ENCODE measurements at places on chromosomes 4 and X.
A peak's percentile ranks its signal among the peaks of the same experiment; 100 is the strongest.

DNA sequence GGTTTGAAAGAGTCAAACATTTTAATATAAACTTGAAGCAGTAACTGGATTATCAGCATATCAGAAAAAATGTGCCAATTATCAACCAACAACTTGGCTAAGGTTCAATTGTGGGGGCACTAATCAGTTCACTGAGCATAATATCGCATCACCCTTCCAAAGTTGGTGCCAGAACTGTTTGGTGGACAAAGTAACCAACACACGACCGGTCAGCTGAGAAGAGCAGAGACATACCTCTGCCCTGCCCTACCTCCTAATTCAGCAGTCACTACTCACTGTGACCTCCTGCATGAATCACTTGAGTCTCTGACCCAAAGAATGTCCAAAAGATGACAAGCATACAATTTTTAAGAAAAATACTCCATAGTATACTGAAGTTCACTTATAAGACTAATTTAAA is 53.2 kb downstream of the TSPAN5 start:
- no peak for DNase-seq

DNA sequence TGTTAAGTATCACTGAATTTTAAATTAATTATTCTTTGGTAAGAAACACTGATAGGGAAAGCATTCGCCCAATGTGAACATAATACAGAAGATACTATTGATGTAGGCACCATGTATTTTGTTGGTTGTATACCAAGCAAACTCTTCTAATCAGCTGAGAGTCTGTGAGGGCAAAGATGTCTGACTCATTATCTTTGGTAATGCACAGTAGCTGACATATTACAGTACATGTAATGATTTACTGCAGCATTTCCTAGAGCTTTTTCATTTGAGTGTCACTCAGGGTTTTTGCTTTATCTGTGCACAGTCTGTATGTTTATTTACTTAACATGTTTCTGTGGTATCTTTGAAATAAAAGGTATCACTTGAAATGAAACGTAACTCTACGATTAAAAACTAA is 49.2 kb downstream of the CENPVL3 start:
- DNase-seq = no peak

DNA sequence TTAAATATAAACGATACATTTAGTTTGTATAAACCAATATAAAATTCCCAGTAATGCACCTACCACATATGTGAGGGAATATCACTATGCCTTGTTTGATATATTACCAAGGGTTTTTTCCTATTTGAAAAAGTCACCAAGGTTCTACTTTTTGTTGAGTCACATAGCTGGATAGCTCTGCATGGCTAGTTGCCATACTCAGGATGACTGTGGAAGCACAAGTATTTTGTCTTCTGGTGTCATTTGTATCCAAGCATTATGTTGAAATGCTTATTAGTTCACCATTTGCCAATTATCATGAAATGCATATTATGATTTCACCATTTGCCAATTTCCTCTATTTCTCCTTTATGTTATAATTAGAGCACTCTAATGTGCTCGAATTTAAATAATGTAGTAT is 162.7 kb upstream of the TTC29 start:
- peak; percentile 30 for DNase-seq

GRCh38 chrX:153884590-153884989 is 1.4 kb downstream of the L1CAM start:
- DNase-seq = no peak

- DNase-seq = no peak
Measured at GRCh38 chr4:54700986-54701385, 43.2 kb downstream of the KIT start.

DNA sequence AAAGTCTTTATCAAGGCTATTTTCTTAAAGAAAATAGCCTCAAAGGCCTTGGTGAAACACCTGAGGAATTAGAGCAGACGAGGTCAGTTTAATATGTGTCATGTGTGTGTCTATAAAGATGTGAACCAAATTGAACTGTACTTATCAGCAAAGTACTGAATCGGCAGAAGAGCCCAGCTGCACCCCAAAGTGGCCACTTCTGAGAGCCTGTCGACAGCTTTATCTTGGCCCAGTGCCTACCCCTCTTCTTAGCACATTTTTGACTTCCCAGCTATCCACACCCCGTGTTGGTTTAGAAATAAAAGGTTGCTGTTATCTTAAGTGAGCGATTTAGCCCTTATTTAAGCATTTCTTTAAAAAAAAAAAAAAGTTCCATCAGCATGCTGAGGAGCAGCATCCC is 329.7 kb downstream of the FBXW7 start:
- no peak for DNase-seq

DNA sequence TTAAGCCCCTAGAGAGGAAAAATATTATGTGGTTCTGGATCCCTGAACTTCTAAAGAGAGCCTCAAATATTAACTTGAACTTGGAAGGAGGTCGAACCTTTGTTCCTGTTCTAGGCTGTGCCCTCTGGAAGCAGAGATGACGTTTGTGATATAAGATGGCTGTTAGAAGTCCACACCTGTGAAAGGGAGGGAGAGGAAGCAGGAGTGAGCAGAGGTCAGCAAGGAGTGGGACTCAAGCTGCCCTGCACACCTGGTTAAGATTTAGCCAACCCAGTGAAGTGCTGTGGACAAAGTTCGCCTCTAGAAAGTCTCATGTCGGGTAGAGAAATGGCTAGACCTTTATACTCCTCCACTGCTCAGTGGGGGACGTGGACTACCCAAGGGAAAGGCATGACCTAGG is 566.2 kb downstream of the MID1IP1 start:
- DNase-seq = no peak

- DNase-seq = no peak
Measured at GRCh38 chrX:24657671-24658386, 10.7 kb upstream of the PCYT1B start.

- no peak for DNase-seq
Measured at GRCh38 chrX:136387951-136388502, 87.3 kb downstream of the ADGRG4 start.

GRCh38 chr4:29558789-29559188 is 1161.4 kb upstream of the PCDH7 start:
- DNase-seq = no peak

DNA sequence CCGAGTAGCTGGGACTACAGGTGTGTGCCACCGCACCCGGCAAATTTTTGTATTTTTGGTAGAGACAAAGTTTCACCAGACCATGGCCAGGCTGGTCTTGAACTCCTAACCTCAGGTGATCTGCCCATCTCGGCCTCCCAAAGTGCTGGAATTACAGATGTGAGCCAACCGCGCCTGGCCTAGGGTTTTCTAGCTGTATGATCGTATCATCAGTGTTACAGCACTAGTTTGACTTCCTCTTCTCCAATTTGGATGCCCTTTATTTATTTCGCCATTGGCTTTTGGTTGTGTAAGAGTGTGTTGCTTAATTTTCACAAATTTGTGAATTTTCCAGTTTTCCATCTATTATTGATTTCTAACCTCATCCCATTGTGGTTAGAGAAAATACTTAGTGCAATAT is 5.2 kb downstream of the TKTL1 start:
- DNase-seq = no peak

DNA sequence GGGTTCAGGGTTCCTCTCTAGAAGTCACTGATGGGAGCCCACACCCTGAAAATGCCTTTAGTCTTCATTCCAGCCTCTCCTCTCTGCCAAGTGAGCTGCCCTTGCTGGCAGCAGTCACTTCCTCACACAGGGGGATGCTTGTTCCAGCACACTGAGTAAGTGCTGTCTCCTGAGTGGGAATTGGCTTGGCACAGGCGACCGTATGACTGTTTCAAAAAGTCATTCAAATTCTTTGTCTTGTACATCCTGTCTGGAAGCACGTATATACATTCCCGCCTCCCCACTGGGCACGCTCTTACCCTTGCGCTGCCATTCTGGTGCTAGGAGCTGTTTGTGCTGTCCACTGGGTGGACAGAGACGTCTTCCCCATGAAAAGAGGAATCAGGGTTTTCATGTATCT is 40.2 kb upstream of the CD99 start:
- DNase-seq = no peak
